ENCODE measurements at places on chromosomes 6 and 20.

- no peak for DNase-seq
Measured at GRCh38 chr6:25703005-25703404, 51.0 kb downstream of the SCGN start.

GRCh38 chr20:51938559-51939258 is 136.4 kb upstream of the SALL4 start:
- DNase-seq = no peak

- DNase-seq = no peak
Measured at GRCh38 chr20:44264287-44264686, 17.2 kb downstream of the GDAP1L1 start.

GRCh38 chr6:108621117-108621516 is 60.4 kb downstream of the FOXO3 start:
- DNase-seq = no peak

GRCh38 chr20:13690943-13691342 is 52.2 kb upstream of the TASP1 start:
- no peak for DNase-seq
